ENCODE measurements at places on chromosomes 2 and 18. TPM values are rescaled to one million over a fixed set of nuclear protein-coding genes. Genes with fewer than 3 reads are reported as not detected.
A peak's percentile ranks its signal among the peaks of the same experiment; 100 is the strongest.

The TMEFF2 gene
- not detected for total RNA-seq

DNA sequence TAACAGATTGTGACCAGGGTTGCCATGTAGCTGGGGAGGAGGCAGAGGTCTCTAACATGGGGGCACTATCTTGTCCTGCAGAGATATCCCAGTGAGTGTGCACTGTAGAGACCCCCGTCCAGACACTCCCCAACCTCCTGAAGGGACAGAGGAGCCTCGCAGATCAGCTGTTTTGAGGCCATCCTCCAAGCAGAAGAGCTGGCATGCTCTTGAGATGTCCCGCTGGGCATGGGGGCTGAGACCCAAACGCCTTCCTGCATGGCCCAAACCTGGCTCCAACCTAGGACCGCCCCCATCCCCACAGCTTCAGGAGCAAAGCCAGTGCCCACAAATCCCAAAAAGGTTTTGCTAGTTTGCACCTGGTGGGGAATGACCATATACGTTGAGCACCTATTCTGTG lies 2.7 kb upstream of the SLC66A3 start:
- DNase-seq: no peak
- H3K27me3 ChIP-seq: no peaks in the 10 kb centered on the region
- no peaks in the 10 kb centered on the region for H3K36me3 ChIP-seq
- peaks cover 23% of the 10 kb centered on the region for H3K4me1 ChIP-seq
- H3K4me3 ChIP-seq: no peak overlapping the region
- no peak overlapping the region for H3K27ac ChIP-seq

GRCh38 chr18:45771587-45772480 lies 47.9 kb downstream of the SLC14A1 start:
- DNase-seq: no peak
- H3K27me3 ChIP-seq: no peaks in the 10 kb centered on the region
- no peaks in the 10 kb centered on the region for H3K4me1 ChIP-seq
- H3K4me3 ChIP-seq: no peak overlapping the region
- no peak overlapping the region for H3K27ac ChIP-seq
- no peaks in the 10 kb centered on the region for H3K36me3 ChIP-seq

The RETREG2 gene
- total RNA-seq: 85.4 TPM

The PLEKHB2 gene
- 86.6 TPM for total RNA-seq

The CFAP221 gene
- 20.0 TPM for total RNA-seq

GRCh38 chr18:77130229-77131099 lies 2.1 kb downstream of the MBP start:
- H3K4me3 ChIP-seq: no peak overlapping the region
- H3K4me1 ChIP-seq: peaks cover 66% of the 10 kb centered on the region
- peak overlapping the region; percentile 95 for H3K27ac ChIP-seq
- H3K27me3 ChIP-seq: peaks cover 25% of the 10 kb centered on the region

- no peak for DNase-seq
- no peaks in the 10 kb centered on the region for H3K27me3 ChIP-seq
Measured at GRCh38 chr18:59379772-59380522, 20.9 kb upstream of the LMAN1 start.

DNA sequence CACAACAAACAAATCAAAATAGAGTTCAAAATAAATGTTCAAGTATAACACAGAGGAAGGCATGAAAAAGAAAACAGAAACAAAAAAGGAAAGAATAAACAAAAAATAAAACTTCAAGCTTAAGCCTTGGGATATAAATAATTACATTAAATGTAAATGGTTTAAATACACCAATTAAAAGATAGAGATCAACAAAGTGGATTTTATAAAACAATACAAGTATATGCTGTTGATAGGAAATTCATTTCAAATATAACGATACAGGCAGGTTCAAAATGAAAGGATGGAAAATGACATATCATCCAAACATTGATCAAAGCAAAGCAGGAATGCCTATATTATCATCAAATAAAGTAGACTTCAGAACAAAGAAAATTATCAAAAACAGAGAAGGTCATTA lies 16.7 kb downstream of the EXOC6B start:
- H3K4me3 ChIP-seq: no peak overlapping the region
- no peak for DNase-seq
- no peaks in the 10 kb centered on the region for H3K36me3 ChIP-seq
- H3K27ac ChIP-seq: no peak overlapping the region
- H3K27me3 ChIP-seq: no peaks in the 10 kb centered on the region
- H3K4me1 ChIP-seq: no peaks in the 10 kb centered on the region

The LYPD1 gene
- total RNA-seq: 5.6 TPM

The CHST10 gene
- total RNA-seq: 7.3 TPM

- H3K36me3 ChIP-seq: no peaks in the 10 kb centered on the region
- H3K4me1 ChIP-seq: no peaks in the 10 kb centered on the region
- DNase-seq: no peak
- no peaks in the 10 kb centered on the region for H3K27me3 ChIP-seq
Measured at GRCh38 chr18:45441110-45441847, 174.0 kb upstream of the SLC14A2 start.

GRCh38 chr2:237923481-237924163 lies 43.2 kb upstream of the UBE2F start:
- H3K27me3 ChIP-seq: no peaks in the 10 kb centered on the region
- no peak overlapping the region for H3K27ac ChIP-seq
- H3K36me3 ChIP-seq: no peaks in the 10 kb centered on the region
- H3K4me1 ChIP-seq: no peaks in the 10 kb centered on the region
- H3K4me3 ChIP-seq: peak overlapping the region; percentile 12

DNA sequence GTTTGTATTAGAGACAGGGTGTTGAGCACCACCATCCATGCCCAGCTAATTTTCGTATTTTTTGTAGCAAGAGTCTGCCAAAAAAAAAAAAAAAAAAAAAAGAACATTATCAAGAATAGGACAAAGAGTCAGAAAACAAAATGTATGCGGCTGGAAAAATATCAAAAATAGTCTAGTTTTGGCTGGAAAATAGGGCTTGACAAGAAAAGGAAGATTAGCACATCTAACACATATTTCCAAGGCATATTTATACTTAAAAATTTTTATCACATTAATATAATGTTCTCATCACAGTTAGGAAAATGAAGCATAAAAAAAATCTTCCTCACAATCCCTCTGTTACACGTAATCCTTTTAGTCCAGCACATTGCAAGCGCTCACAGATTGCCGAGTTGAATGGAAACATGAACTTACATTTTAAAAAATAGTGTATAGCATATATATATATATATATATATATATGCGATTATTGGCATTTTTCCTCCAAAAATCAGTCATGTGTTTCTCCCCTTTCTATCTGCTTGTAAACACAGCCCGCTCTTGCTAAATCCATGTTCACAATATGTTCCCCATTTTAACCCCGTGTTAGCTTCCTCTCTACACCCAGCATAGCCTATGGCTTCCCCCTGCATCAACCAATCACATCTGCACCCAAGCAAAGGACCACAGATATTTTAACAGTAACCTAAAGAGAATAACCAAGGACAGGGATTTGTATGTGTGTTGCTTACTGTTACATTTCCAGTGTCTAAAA lies 183.0 kb downstream of the AFF3 start:
- H3K4me1 ChIP-seq: no peaks in the 10 kb centered on the region
- H3K27me3 ChIP-seq: no peaks in the 10 kb centered on the region
- H3K4me3 ChIP-seq: no peak overlapping the region
- H3K27ac ChIP-seq: no peak overlapping the region
- no peaks in the 10 kb centered on the region for H3K36me3 ChIP-seq
- DNase-seq: peak; percentile 81

GRCh38 chr2:141075753-141076152 lies 1055.1 kb downstream of the LRP1B start:
- H3K4me3 ChIP-seq: no peak overlapping the region
- no peaks in the 10 kb centered on the region for H3K36me3 ChIP-seq
- H3K4me1 ChIP-seq: no peaks in the 10 kb centered on the region
- H3K27ac ChIP-seq: no peak overlapping the region
- no peak for DNase-seq

- no peaks in the 10 kb centered on the region for H3K4me1 ChIP-seq
- H3K27ac ChIP-seq: no peak overlapping the region
- no peak overlapping the region for H3K4me3 ChIP-seq
- H3K27me3 ChIP-seq: peaks cover under 1% of the 10 kb centered on the region
- no peaks in the 10 kb centered on the region for H3K36me3 ChIP-seq
Measured at GRCh38 chr18:31050635-31051034, 8.1 kb upstream of the DSC3 start.

DNA sequence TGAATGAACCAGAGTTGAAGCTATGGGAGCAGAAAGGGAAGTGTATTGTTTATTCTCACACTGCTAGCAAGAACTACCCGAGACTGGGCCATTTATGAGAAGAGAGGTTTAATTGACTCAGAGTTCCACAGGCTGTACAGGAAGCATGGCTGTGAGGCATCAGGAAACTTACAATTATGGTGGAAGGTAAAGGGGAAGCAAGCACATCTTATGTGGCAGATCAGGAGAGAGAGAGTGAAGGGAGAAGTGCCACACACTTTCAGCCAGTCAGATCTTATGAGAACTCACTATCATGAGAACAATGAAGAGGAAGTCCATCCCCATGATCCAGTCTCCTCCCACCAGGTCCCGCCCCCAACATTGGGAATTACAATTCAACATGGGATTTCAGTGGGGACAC lies 383.2 kb upstream of the SLC14A2 start:
- H3K4me3 ChIP-seq: no peak overlapping the region
- no peak overlapping the region for H3K27ac ChIP-seq
- no peak for DNase-seq
- H3K4me1 ChIP-seq: no peaks in the 10 kb centered on the region
- no peaks in the 10 kb centered on the region for H3K36me3 ChIP-seq

DNA sequence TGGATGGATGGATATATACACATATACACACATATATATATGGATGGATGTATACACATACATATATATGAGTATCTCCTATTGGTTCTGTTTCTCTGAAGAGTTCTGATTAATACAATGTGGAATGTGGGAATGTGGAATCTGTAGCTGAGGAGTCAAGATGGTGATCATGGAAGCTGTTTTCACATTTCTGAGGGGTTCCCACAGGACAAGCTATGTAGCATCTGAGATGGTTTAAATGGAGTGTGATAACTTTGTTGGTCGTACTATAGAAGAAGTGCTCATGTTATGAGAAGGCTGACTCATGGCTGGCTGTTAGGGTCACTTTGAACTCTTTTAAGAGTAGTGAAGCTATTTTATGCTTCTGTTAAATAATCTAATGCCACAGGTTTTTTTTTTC lies 279.7 kb downstream of the MEIS1 start:
- H3K4me3 ChIP-seq: no peak overlapping the region
- no peak for DNase-seq
- no peaks in the 10 kb centered on the region for H3K36me3 ChIP-seq
- no peak overlapping the region for H3K27ac ChIP-seq
- H3K27me3 ChIP-seq: no peaks in the 10 kb centered on the region

The RTP5 gene
- 0.10 TPM for total RNA-seq

DNA sequence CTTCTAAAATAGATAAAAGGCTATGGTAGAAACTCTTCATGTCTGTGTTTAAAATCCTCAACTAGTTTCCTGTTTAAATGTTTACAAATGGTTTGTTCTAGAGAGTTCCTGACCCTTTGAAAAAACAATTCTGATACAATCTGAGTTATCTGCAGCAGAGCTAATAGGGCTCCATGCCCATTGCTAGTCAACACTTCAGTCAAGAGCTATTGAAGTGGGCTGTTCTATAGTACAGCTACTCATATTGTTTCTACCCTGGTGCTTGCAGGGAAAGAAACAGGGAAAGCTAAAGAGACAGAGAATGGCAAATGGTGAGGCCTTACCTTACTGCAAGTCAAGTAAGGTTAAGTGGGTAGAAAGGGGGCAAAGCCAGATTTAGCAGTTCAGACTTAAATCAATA lies 112.3 kb upstream of the CAVIN2 start:
- H3K36me3 ChIP-seq: no peaks in the 10 kb centered on the region
- H3K4me1 ChIP-seq: peaks cover 14% of the 10 kb centered on the region
- H3K27ac ChIP-seq: no peak overlapping the region
- no peak for DNase-seq
- H3K27me3 ChIP-seq: no peaks in the 10 kb centered on the region

DNA sequence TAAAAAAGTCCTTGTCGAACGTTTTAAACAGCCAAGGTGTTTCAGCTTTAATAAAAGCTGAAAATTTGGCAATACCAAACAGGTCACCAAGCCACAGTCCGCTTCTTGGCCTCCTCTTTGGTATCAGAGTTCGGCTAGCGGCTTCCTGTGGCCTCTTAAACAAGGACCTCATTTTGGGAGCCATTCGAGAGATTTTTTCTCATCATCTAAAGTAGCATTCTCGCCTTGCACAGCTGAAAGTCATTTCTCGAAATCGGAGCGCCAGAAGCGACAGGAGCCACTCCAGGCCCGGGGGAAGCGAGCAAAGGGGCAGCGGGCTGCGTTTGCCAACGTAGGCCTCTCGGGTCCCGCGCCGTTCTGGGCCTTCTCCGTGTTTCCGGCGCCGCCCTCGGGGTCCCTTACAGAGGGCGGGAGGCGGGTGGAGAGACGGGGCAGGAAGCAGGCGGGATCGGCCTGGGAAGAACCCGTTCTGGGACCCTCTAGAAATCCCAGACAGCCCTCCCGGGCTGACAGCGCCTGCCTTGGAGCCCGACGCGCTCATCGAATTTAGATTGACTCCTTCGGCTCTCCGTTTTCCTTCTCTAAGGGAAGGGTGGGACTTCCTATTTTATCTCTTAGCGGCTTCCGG lies 522 bp upstream of the ZNF407 start:
- H3K27me3 ChIP-seq: no peaks in the 10 kb centered on the region
- peak overlapping the region; percentile 96 for H3K27ac ChIP-seq
- H3K4me3 ChIP-seq: peak overlapping the region; percentile 96
- DNase-seq: peak; percentile 76

DNA sequence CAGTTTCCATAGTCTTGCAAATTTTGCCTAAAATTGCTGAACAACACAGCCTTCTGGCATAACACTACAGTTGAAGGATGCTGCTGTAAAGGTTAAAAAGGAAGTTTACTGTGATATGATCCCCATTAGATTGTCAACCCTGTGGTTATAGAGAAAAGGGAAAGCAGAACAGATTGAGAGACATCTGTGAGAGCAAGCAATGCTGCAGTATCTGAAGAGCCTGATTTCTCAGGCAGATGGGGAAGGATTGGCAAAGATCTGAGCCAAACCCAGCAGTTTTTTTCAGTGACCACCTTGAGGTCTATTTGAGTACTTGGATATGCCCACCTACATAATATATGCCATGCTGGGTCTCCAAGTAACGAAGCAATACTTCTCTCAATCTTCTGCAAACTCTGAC lies 8.5 kb upstream of the ST8SIA3 start:
- no peaks in the 10 kb centered on the region for H3K36me3 ChIP-seq
- H3K27me3 ChIP-seq: no peaks in the 10 kb centered on the region
- no peak overlapping the region for H3K4me3 ChIP-seq
- H3K4me1 ChIP-seq: no peaks in the 10 kb centered on the region

- no peak overlapping the region for H3K4me3 ChIP-seq
- no peaks in the 10 kb centered on the region for H3K27me3 ChIP-seq
- DNase-seq: no peak
- H3K4me1 ChIP-seq: no peaks in the 10 kb centered on the region
- no peak overlapping the region for H3K27ac ChIP-seq
Measured at GRCh38 chr2:117943013-117943672, 70.7 kb downstream of the CCDC93 start.

DNA sequence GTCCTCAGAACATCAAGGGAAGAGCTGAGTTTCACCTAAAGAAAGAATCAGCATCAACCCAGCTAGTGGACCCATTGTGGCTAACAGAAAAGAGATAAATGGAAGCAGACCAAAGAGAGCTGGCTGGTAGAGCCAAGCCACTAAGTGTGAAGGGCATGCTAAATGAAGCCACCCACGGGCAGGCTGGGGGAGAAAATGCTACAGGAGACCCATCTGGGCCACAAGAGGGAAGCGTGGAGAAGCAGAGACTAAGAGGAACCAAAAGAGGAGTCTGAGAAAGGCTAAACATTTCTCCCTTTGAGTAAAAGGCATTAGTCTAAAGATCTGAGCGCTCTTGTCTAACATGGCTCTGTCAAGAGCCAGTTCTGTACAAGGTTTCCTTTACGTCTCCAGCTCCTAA lies 15.8 kb downstream of the CWC22 start:
- no peaks in the 10 kb centered on the region for H3K4me1 ChIP-seq
- no peak for DNase-seq

The DYNC1I2 gene
- total RNA-seq: 90.9 TPM

The PSTPIP2 gene
- 14.2 TPM for total RNA-seq

The APLF gene
- total RNA-seq: 3.6 TPM

The PROKR1 gene
- total RNA-seq: not detected

Data from left lung (tissue), 14 donors.